SJSA1 (cell line): ENCODE measurements at places on chromosomes 6 and 20.
A peak's percentile ranks its signal among the peaks of the same experiment; 100 is the strongest.

DNA sequence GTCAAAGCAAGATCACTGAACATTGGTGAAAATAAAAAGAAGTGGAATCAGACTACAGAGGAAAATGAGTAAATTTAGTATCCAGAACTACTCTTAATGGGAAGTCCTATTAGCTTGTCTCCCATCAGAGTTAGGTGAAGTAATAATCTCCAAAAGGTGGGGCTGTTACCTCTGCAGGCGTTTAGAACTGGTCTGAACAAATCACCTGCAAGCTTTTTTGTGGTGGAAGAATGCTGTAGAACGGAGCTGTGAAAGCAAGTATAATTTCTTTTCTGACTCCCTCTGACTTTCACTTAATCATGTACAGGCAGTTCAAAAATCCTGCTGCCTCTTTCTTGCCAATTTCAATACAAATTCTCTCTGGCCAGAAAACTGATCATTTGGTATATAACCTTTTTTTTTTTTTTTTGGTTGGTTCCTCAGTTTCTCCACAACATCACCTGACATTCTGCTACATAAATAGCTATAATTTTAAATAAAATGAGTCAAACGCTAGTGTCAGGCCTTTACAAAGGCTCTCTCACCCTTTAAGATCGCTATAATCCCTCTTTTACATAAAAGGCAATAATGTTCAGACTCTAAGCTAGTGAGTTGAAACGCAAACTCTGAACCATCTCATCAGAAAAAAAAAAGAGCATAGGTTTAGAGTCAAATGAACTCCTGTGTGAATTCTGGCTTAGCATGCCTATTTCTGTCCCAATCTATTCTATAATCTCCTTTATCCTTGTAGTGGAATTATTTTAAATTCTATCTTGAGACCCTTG lies 38.8 kb downstream of the CITED2 start:
- DNase-seq, result no peak

- no peak for DNase-seq
These were observed 73.2 kb downstream of the TRMT6 start for GRCh38 chr20:5877128-5877527.

DNA sequence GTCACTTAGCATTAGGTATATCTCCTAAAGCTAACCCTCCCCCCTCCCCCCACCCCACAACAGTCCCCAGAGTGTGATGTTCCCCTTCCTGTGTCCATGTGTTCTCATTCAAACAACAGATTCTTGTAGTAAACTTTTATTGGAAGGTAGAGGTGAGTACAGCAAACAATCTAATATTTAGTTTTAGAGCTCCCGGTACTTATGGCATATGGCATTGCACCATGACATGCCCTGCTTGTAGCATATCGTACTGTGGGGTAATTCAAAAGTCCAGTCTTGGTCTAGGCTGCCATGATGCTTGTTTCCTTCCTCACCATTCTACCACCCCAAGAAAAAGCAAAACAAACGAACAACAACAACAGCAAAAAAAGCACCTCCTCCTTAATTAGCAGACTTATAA lies 289.5 kb downstream of the ZNF217 start:
- no peak for DNase-seq

- no peak for DNase-seq
These were observed 179.7 kb upstream of the SCGN start for GRCh38 chr6:25472306-25472705.

DNA sequence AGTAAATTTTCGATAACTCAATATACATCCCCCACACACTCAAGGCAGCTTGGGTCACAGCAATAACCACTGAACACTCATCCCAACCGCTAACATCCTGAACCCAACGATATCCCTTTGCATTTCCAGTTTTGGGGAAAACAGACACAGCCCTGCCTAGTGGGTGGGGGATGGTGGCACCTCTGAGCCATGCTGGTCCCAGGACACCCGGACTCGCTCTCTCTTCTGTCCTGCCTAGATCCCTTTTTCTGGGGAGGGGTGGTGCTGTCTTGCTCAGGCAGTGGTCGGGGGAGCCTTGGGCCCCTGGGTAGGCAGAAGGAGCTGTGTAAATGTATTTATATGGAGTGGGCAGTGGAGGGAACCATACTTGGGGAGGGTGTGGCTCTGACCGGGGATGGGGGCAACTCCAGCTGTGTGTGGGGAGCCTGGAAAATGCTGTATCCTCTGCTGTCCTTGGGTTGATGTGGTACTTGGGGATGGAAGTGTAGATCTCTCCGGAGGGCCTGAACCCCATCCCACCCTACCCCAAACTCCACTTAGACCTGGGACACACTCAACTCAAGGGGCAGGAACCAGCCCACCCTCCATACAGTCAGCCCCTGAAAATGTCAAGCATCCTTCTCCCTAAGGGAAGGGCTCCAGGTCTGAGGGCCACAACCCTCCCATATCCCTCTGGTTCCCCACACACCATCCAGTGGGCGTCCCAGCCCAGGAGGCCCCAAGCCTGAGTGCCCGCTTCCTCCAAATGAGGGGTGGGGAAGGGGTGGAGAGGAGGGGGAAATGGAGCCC lies 23.7 kb upstream of the SLC22A7 start:
- DNase-seq, result no peak

DNA sequence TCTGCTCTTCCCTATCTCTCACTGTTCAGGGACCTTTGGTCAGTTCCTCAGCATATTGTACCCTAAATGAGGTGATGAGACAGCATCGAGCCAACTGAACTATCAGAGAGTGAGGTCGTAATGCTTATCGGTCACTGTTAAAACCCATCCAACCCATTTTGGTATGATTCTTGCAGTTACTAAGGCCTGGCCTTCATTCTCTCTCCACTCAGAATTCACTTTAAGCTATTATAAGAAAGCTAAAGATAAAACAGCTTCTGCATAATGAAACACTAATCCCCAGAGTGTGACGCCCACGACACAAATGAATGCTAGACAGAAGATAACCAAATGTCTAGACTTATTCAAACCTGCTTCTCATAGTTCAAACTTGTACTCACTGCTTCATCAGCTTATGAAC lies 175.8 kb downstream of the GMPR start:
- no peak for DNase-seq

DNA sequence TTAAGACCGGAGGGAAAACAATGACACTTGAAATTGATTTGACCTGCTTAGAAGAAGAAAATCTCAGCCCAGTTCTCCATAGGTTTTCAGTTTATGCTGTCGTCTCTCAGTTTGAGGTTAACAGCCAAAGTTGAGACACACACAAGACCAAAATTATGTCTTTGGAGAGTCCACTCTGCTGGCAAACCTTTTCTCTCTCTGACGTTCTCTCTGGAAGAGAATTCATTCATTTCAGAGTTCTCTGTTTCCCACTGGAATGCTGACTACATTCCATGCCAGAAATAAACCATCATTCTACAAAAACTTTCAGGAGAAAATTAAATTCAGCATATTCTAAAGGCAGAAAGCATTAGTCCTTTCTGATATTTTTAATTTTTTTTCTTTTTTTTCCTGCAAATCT lies 155.2 kb downstream of the TFAP2A start:
- no peak for DNase-seq

DNA sequence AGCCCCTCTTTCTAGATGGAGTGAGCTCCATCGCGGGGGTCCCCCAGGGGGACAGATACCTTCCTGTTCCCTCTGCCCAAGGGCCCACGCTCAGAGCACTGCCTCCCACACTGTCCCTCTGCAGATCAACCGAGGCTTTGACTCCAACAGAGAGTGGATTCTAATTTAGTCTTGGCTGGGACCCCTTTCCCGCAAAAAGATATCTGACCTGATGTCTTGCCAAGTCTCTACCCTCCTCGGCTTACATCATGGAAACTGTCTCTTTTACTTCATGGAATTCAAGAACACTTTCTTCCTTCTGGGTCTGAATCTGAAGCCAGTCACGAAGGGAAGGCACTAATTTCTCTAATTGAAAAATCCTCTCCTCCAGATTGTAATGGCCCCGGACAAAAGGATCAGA lies 278.0 kb downstream of the BMP7 start:
- DNase-seq, result no peak

DNA sequence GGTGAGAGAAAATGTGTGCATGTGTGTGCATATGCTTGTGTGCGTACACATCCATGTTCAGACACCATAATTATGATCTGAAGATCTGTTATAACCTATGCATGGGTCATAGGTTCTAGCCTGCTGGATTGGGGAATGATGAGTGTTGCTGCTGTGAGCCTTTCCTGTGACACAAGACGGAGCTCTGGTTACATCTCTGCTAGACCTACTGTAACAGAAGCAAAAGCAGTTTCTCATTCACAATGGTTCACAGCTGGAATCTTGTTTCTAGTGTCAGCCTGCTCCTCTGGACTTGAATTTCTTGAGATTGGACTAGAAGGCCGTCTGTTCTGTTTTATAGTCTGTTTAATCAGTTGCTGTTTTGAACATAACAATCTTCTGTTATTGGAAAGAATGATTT lies 40.1 kb downstream of the DEFB114 start:
- DNase-seq, result no peak

- no peak for DNase-seq
These were observed 55.8 kb downstream of the FOXO3 start for GRCh38 chr6:108616544-108616943.

DNA sequence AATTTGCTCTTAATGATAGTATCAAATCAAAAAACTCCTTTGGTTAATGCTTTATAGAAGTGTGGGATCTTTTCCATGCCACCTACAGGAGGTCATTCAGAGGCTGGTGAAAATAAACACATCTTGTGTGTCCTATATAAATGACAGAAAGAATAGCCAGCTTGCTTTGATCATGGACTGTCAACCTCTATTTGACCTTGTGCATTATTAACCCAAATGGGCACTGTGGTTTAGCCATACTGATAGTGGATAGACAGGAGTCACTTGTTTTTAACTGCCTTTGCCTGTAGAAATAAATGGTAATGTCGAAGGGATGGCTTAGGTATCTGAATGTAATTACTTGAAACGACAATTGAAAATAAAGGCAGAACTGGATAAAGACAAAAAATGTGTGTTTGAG lies 123.8 kb downstream of the CDKAL1 start:
- no peak for DNase-seq

DNA sequence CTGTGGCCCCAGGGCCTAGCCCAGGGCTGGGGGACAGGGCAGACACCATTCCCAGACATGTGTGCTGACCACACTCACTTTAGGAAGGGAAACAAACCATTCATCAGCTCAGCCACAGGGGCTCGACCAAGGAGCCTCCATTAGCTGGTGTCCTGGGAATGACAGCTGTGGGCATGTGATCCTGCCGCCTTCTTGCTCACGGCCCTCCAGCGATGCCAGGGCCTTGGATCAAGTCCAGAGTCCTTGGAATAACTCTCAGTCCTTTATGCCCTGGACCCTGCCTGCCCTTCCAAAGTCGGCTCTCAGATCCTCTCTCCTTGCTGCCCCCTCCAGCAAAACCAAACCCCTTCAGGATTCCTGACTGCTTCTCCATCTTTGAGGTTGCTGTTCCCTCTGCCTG lies 165.0 kb upstream of the RNF24 start:
- DNase-seq, result no peak

GRCh38 chr6:120615238-120615637 lies 719.0 kb downstream of the TBC1D32 start:
- DNase-seq, result no peak

DNA sequence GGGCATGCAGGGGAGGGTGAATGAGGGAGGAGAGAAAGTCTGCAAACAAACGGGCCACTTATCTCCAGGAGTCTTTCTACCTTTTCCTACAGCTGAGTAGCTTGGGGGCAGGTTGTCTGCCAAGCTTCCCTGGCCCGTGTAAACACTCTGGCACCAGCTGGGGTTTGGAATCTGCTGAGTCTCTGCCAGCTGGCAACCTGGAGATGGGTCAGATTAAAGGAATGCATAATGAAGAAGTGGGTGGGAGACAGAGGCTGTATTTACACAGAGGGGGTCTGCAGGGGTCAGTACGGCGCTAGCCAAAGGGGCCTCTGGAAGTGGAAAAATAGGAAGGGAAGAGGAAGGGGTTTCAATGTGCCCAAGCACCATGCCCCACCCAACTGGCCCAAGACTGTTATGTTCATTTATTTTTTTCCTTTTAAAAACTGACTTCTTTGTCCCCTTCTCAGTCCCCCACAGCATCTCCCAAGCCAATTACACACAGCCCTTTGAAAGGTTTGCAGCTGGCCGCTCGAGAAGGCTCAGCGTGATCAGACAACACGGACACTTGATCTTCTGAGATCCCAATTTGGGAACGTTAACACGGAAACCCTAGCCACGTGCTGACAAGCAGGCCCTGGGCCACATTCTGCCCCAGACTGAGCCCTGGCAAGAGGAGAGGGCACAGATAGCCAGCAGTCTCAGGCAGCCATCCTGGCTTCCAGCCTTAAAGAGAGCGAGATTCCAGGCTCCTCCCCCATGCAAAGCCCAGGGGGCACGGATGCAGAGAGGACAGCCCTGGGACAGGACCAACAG lies 25.2 kb downstream of the TRAM2 start:
- peak; percentile 88 for DNase-seq

DNA sequence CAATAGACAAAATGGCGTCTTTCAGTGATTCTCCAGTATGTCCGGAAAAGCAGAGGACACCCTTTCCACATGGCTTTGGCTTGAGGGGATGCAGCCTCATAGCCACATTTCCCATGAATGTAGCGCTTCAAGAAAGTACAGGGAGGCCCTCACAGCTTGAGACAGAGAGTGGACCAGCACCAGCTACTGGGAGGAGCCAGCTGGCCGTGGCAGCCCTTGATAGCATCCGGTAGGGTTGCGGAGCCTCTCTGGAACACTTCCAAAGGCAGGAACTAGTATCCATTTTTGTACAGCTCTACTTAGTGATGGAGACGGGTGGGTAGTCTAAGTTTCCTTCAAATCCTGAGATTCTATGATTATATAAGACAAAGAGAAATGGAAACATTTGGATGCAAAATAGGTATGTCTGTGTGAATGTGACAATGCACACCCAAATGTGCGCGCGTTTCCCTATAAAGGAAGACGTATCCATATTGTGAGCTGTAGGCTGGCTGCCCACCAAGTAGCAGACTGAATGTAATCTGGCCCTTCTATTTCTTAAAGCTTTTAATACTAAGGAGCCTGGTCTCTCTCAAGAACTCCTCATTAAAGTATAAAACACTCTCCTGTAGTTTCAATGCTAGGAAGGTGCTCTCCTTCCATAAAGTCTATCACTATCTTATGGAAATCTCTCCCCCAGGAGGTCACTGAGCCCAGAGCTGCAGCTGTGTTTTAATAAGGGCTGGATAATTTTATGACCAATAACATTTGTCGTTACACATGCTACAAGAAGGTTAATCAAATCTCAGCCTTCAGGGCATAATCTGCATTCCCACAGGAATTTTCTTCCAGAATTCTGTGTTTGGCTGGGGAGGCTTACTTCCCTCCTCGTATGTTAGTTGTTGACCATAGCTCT lies 74.0 kb downstream of the SOBP start:
- DNase-seq, result no peak

GRCh38 chr20:4661191-4661590 lies 60.5 kb upstream of the PRND start:
- DNase-seq, result no peak

DNA sequence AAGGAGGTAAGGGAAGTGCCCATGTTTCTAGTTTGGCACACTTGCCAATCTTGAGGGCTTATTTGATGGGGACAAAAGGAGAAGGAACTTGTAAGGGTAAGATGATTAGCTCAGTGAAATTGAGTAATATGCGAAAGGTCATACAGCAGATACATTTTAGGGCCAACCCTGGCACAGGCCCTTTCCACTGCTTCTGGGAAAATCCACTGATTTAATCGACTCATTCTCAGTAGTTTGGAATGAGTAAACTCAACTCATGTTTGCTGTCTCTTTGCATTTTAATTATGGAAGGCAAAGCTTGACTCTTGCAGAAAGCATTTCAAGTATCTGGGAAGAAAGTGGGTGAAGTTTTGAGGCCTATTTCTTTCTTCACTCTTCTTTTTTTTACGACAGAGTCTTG lies 20.0 kb downstream of the PHF20 start:
- DNase-seq, result peak; percentile 31

GRCh38 chr6:160103825-160104100 lies 17.9 kb upstream of the SLC22A1 start:
- no peak for DNase-seq

GRCh38 chr6:94349227-94349626 lies 929.9 kb upstream of the EPHA7 start:
- no peak for DNase-seq
